ENCODE measurements at places on chromosomes 13 and 19.

GRCh38 chr19:28333909-28334308 is 879.0 kb downstream of the UQCRFS1 start:
- no peak for DNase-seq

GRCh38 chr19:50777830-50778303 is 7.6 kb downstream of the GPR32 start:
- DNase-seq = no peak

- DNase-seq = no peak
Observed at GRCh38 chr13:66994097-66994496, 236.0 kb downstream of the PCDH9 start.

DNA sequence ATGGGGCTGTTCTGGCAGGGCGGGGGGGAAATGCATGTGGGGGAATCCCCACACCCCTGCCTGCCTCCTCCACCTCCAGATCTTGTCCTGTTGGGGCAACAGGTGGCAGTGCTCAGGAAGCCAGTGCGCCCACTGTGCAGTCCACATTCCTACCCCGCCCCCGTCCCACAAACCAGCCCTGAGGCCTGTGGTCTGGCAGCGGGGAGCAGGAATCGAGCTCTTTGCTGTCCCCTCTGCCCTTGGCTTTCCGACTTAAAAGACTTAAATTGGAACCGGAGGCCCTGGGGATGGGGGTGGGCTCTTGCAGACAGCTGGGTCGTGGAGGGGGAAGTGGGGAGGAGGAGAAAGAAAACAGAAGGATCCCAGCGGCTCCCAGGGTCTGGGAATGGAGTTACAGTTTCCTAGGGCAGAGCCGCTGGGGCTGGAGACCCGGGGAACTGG is 4.3 kb downstream of the NANOS3 start:
- DNase-seq = no peak

DNA sequence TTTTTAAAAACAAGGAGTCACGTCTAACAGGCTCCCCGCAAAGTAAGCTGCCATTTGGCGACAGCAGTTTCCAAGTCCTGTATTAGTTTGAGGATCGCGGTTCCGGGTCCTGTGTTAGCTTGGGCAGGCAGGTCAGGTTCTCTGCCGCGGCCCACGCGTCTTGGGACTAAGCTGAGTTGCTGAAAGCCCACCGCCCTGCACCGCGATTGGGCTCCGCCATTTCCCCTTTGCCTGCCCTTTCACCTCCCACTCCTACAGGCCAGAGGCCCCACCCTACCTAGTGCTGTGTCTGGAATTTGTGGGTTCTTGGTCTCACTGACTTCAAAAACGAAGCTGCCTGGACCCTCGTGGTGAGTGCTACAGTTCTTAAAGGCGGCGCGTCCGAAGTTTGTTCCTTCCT is 6.8 kb downstream of the PARP4 start:
- DNase-seq = no peak

- DNase-seq = peak; percentile 88
Observed at GRCh38 chr19:18428787-18429674, 8.9 kb downstream of the ISYNA1 start.

- DNase-seq = no peak
Observed at GRCh38 chr19:16850133-16850532, 20.9 kb downstream of the SIN3B start.

DNA sequence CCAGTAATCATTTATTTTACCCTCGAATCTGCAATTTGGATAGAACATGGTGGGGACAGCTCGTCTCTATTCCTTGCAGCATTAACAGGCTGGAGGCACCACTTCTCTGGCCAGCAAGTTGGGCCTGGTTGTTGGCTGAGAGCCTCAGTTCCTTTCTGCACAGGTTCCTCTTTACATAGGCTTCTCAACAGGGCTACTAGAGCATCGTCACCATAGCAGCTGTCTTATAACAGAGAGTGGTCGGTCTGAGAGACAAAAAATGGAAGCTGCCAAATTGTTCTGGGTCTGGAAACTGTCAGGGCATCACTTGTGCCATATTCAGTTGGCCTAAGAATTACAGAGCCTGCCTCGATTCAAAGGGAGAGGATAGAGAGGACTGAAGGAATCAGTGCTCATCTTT is 86.7 kb downstream of the DNAJC15 start:
- no peak for DNase-seq

DNA sequence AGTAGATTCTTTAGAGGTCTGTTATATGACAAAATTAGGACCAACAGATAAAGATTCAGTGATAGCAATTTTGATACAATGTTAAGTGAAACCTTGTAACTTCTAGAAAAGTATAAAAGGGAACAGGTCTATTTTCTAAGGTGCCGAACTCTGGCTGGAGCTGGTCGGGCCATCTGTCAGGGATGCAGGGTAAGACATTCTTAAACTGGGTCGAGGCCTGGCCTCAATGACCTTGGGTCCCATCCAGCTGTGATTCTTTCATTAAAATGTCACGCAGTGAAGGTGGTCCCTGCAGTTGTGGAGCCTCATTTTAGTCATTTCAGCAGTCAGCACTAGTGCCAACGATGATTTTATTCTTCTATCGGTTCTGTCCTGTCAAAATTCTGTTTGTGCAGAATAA is 271.9 kb upstream of the SPRY2 start:
- no peak for DNase-seq

DNA sequence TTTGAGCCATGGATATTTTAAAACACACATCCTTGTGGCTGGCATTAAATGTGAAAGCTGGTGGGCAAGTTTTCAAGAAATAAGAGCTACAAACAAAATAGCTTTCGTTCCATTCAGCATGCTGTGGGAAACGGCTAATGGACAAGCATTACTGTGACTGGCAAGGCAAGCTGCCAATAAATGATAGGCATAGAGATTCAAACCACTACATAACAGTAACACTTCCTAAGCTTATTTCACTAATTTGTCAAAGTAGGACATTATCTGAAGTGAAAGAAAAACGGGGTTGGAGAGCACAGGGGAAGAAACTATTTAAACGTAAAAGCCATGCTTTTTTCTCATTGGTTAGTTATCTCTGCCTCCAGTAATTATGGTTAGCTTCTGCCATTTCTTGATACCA is 26.0 kb downstream of the OBI1 start:
- no peak for DNase-seq

GRCh38 chr19:6278740-6279619 is 795 bp downstream of the MLLT1 start:
- DNase-seq = no peak

- DNase-seq = no peak
Observed at GRCh38 chr19:4284176-4284958, 5.3 kb downstream of the SHD start.

DNA sequence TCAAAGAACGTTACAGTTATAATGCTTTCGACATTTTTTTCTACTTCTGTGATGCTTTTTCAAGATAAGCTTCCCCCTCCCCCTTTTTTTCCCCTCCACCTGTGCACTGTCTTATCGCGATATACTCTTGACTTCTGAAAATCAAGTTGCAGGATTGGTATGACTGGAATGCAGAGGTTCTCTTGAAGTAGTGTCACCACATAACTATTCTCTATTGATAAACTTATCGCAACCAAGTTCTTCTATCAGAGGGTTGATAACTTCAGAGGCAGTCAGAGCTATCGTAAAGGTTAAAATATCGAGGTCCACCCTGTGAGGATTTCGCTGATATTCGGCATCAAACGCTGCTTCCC is 820 bp downstream of the EID2 start:
- DNase-seq = peak; percentile 11

DNA sequence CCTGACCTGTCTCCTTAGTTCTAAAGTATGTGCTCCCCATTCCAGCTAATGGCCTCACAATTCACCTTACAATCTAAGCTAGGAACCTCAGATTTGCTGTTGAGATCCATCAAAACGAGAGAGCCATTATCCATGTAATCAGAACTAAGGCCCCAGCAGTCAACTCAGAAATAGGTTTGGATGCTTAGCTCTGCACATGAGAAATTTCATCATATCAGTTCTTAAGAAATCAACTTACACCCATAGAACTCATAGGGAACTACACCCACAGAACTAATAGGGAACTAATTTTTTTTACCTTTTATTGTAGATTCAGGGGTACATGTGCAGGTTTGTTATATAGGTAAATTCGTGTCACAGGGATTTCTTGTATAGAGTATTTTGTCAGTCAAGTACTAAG is 28.7 kb downstream of the CYSLTR2 start:
- no peak for DNase-seq

GRCh38 chr13:104256701-104257100 is 1190.5 kb upstream of the SLC10A2 start:
- no peak for DNase-seq

GRCh38 chr19:50536662-50537305 is 23.1 kb upstream of the ASPDH start:
- no peak for DNase-seq

DNA sequence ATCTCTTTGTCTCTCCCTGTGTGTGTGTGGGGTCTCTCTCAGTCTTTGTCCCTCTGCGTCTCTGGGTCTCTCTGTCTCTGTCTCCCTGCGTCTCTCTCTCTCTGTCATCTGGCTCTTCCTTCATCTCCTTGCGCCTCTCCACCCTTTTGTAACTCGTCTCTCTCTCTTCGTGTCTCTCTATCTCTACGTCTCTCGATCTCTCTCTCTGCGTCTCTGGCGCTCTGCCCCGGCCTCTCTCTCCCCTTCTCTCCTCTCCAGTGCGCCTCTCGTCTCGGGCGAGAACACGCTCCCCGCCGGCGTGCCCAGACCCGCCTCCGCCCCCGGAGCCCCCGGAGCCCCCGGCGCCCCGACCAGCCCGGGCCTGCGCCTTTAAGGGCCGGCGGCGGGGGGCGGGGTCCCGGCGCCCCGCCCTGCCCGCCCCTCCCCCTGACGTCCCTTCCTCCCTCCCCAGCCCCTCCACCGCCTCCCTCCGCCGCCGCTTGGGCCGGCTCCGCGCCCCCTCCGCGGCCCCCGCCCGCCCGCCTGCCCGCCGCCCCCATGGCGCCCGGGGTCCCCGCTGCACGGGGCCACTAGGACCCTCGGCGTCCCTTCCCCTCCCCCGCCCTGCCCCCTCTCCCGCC is at the start of gene MARK4:
MARK4 (plus strand) TSS at position 440 of the 620 bp plus-strand sequence. CDS start 318 bp downstream, outside the sequence.
- peak; percentile 45 for DNase-seq

DNA sequence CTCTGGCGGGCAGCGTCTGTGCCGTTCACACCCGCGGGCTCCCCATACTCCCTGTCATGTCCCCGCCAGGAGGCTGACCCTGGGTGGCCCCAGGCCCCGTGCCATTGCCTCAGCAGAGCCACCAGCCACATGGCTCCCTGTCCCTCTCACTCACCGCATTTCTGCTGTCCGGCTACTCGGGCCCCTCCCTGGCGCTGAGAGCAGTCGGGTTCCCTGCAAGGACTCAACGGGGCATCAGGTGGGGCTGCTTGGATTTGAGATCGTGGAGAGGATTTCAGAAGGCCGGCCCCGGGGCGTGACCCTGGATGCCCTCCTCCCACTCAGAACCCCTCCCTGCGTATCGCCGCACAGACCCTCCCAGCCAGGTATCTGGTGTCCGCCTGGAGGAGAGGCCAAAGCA is 142.1 kb downstream of the KDM4B start:
- no peak for DNase-seq

GRCh38 chr19:10368101-10368803 is 12.1 kb downstream of the TYK2 start:
- no peak for DNase-seq

GRCh38 chr13:30156270-30156669 is 151.1 kb downstream of the KATNAL1 start:
- DNase-seq = no peak

- no peak for DNase-seq
Observed at GRCh38 chr13:96299235-96299634, 209.3 kb downstream of the HS6ST3 start.

DNA sequence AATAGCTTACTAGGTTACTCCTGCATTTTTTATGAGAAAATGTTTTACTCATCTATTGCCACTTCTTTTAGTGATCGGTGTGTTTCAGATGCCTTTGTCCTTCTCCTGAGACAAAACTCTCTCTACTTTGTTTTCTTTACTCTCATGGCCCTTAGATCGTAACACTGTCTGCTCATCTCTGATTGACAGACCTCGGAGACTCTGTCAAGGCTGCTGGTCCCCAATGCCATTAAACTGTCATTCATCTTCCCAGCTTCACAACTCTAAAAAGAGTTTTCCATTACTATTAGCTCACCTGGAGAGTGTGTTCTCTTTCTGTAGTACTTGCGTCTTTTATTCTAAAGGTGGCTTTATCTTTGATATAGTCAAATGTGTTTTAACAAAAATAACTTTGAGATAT is 765.2 kb downstream of the SLITRK1 start:
- no peak for DNase-seq

DNA sequence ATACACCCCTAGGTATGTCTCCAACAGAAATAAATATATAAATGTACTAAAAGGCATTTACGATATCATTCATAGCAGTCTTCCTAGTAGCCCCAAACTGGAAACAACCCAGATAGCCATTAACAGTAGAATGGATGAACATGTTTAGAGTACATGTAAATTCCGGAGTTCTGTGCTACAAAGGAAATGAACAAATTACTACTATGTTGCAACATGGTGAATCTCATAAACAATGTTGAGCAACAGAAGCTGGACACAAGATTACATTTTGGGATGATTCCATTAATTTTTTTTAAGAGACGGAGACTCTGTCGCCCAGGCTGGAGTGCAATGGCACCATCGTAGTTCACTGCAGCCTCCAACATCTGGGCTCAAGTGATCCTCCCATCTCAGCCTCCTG is 5.9 kb upstream of the SLC7A10 start:
- no peak for DNase-seq

DNA sequence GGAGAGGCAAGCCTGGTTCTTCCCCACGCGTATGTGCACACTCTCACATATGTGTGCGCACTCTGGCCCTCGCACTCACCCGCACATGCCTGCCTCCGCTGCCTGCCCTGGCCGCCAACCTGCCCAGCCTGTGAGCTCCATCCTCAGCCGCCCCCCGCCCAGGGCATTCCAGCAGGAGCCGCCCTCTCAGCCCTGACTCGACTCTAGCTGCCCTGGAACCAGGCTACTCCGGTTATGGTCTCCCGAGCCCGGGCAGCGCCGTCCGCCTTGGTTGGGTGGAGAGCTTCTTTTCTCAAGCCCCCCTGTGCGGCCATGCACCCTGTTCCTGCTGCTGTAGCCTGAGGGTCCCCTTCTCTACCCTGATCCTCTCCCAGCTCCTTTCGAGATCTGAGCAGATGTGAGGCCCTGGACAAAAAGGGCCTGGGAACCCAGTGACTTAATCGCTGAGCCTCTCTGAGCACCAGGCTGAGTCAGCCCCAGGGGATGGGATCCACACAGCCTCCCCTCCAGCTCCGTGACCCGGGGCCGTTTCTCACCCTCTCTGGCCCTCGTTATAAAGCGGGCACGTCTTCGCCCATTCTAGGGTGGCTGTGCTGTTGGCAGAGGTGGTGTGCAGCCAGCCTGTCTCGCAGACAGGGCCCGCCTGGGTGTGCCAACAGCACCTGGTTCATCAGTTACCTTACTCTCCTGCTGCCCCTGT is 191.5 kb downstream of the TEX29 start:
- no peak for DNase-seq

- DNase-seq = no peak
Observed at GRCh38 chr19:7637374-7638256, 705 bp downstream of the STXBP2 start.

DNA sequence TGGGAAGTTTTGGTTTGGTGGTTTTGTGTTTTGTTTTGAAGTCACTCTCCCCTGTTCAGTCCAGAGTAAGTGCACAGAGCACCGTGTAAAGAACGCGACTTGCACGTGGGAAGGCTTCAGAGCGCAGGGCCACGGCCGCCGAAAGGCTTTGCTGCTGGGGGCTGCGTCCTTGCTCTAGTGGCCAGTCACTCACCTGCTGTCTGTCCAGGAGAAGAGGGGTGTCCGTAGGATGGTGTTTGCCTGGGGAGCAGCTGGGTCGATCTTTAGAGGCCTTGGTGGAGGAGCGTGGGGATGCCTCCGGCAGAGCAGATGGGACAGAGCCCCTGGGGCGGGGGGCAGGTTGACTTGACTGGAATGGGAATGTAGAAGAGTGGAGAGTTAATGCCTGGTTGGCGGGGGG is 116.6 kb upstream of the MCF2L start:
- DNase-seq = no peak
